ENCODE measurements at places on chromosomes 6 and 20.

DNA sequence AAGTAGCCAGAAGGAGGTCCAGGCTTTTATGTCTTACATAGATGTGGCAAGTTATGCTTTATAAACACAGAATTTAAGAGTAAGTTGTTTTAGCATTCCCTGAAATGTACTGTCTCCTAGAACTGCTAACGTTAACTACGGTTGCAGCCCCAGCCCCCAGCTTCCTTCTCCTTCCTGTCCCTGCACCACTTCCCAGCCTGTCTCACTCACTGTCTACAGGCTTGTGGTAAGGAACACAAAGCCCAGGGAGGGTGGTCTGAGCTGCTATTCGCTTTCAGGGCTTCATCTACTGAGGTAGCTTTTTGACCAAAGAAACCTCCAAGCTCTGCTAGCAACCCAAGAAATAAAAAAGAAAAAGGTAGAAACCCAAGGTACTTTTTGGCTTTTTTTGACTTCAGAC, 35.9 kb downstream of the PCSK2 start:
- no peak for DNase-seq

DNA sequence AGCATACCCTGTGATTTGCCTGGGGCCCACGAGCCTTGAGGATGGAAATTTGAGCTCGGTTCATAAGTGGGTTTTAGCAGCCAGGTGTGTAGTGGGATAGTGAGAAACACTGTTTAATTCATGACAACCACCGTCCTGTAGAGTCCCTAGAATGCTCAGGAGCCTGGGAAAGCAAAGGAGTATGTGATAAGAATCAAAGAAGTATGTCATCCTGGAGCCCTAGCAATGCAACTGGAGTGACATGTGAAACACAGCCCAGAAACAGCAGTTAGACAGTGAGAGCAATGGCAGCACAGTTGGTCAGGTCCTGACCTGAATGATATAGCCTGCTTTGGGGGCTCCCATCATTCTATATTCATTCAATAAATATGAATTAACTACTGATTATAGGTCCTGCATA, 161.2 kb upstream of the ECI2 start:
- no peak for DNase-seq

DNA sequence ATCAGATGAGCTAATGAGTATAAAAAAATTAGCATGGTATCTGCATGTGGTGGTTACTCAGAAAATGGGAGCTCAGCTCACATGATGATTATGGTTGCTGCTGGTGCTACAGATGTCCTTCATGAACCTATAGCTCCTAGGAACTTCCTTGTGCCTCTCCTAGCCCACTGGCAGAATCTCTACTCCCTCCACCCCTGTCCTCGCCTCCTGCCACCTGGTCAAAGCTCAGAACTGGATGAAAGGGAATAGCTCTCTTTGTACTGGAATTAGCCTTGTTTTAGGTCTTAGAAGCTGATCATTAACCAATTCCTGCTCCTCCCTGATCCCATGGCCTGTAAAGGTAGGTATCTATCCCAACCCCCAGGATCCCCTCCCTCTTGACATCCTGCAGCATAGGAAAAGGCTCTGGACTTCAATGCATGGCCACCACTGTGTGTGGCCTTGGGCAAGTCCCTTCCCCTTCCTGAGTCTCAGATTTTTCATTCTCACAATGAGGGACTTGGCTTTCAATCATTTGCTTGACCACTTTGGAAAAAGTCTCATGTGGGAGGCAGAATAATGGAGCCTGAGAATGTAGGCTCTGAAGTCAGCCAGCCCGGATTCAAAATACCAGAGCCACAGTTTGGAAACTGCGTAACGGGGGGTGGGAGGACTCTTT, 43.9 kb downstream of the SLC13A3 start:
- no peak for DNase-seq

DNA sequence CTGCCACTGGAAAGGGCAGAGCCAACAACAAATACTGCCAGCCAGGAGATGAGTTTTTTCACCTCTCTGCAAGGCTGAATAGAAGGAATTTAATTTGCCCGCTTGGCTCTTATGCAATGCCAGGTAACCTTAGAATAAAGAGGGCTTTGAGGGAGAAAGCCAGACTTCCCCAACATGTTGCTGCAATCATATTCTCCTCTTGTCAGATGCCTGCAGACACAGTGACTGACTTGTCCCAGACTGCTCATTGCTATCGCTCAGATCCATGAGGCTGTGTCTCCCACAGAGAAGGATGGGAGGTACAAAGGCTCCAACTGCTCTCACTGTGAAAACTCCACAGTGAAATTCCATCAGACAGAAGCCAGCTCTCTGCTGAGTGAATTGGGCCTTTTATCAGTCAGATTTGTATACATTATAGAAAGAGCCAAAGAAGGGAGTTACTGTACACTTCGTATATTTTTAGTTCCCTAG, 517.0 kb upstream of the ID4 start:
- DNase-seq = no peak

DNA sequence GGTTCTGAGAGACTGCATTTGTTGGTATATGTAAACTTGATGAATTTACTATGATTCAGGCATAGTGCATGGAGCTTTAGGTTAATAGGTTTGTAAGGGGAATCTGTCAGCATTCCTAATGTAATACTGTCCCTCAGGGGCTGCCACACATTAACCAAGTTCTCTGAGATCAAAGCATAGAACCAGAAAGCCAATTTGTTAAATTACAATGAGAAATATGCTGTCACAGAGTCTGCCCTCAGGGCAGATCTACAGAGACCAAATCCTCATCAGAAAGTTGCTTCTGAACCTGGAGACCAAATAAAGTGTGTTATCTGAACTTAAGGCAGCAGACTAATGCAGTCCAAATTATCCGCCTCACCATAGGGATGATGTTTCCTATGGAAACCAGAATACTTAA, 250.8 kb upstream of the HTR1E start:
- DNase-seq = no peak

DNA sequence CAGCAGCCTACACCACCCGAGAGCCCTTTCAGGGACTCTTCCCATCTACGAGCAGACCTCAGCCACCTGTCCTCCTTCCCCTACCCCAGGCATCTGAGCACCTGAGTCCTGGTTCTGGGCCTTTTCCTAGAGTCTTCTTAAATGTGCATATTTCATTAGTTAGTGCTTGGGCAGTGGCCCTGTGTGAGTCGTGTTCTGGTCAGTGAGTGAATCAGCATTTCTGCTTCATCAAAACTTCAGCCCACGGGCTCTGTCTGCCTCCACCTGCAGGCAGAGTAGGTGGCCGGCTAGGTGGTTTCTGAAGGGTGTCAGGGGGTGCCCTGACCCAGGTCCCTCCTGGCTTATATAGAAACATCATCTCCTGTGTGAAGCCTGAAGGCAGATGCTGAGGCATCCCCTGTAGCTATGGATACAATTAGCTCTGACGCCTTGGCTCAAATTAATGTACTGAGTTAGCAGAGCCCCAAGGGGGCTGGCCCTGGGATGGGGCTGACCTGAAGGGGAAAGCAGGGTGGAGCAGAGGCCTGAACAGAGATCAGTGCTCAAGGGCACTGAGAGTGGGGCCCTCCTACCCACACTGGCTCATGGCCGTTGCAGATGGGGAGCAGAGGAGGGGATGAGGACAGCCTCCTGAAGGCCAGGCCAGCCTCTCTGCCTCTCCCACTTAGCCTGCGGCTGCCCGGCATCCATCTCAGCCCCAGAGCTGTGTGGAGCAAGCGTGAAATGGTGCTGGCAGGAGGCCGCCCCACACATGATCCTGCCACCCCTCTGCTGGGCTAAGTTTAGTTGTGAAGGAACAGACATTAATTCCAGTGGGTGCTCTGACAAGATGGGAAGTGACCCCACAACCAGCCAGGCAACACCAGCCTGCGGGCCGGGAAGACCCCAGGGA, 13.6 kb downstream of the IP6K3 start:
- peak; percentile 24 for DNase-seq

DNA sequence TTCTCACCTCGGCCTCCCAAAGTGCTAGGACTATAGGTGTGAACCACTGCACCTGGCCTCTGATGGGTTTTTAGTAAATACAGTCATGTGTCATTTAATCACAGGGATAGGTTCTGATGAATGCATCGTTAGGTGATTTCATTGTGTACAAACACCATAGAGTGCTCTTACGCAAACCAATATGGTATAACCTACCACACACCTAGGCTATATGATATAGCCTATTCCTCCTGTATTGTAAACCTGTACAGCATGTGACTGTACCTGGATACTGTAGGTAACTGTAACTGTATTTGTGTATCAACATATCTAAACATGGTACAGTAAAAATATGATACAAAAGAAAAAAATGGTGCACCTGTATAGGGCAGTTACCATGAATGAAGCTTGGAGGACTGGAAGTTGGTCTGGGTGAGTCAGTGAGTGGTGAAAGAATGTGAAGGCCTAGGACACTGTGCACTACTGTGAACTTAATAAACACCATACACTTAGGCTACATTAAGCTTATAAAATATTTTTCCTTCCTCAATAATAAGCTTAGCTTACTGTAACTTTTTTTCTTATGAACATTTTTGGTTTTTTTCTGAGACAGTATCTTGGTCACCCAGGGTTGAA, 10.0 kb downstream of the BICRAL start:
- DNase-seq = no peak

- DNase-seq = no peak
These were observed 1071.8 kb upstream of the CITED2 start for GRCh38 chr6:140446241-140446640.

GRCh38 chr6:44166591-44167184, 8.1 kb downstream of the CAPN11 start:
- no peak for DNase-seq

Measured in adipocyte (in vitro differentiated cells).